ENCODE measurements at places on chromosomes 7 and 10.

DNA sequence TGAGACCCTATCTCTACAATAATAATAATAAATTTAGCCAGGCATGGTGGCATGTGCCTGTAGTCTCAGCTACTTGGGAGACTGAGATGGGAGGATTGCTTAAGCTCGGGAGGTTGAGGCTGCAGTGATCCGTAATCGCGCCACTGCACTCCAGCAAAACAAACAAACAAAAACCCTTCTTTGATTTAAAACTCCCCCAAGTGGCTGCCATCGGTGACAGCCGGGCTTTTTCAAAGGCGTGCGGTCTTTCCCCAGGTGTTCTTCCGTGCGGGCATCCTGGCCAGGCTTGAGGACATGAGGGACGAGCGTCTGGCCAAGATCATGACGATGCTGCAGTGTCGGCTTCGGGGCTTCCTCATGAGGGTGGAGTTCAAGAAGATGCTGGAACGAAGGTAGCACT is 1.9 kb upstream of the MYH16 start:
- DNase-seq: no peak

GRCh38 chr10:101567165-101568006 is 20.7 kb downstream of the POLL start:
- DNase-seq: no peak

DNA sequence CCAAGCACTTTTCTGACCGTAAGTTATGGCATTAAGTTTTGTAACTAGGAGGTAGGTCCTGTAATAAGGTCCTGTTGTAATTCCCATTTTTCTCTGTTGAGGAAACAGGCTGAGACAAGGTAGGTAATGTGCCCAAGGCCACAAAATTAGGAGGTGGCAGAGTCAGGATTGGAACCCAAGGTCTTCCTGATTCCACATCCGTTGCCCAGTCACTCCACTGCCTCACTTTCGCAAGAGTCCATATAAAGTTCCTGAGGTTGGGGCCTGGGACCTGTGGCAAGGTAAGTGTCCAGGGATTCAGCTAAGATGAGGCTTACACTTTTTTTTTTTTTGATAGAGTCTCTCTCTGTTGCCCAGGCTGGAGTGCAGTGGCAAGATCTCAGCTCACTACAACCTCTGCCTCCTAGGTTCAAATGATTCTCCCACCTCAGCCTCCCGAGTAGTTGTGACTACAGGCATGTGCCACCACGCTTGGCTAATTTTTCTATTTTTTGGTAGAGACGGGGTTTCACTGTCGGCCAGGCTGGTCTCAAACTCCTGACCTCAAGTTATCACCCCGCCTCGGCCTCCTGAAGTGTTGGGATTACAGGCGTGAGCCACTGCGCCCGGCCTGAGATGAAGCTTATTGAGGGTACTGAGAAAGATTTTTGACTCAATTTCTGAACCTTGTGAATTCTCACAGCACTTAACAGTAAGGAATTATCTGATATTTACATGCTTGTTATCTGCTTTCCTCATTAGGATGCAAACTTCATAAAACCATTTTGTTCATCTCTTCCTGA is 20.3 kb upstream of the GNA12 start:
- no peak for DNase-seq

DNA sequence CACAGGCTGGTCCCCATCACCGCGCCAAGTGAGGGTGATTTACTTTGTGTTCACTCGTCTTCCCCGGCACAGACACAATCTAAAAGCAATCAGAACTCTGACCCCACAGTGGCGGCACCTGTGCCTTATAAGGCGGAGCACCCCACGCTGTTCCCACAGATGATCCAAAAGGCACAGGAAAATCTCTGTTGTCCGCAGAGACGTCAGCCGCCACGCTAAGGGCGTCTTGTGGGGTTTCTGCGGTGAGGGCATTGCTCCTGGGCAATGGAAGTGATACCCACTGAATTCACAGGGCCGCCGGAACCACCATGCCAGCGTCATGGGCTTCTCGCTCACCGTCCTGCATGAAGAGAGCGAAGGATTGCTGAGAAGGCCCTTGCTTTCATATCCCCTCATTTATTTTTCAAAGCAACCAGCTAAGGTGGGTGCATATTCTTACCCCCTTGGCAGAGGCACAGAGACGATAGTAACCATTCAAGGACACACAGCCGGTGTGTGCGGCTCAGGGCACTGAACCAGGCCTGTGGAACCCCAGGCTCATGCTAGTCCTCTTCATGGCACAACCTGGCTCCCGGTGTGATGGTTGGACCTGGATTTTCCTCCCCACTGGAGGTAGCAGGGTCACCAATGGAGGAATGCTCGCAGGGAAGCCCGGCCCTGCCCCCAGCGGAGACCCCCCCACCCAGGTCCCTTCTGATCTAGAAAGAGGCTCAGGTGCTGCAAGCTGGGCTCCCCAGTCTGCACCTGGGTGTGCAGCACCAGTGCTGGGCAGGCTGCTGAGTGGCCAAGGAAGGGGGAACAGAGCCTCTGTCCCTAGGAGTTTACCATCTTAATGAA is 279.0 kb downstream of the TCERG1L start:
- no peak for DNase-seq

GRCh38 chr7:112225006-112225405 is 18.5 kb downstream of the ZNF277 start:
- DNase-seq: no peak

DNA sequence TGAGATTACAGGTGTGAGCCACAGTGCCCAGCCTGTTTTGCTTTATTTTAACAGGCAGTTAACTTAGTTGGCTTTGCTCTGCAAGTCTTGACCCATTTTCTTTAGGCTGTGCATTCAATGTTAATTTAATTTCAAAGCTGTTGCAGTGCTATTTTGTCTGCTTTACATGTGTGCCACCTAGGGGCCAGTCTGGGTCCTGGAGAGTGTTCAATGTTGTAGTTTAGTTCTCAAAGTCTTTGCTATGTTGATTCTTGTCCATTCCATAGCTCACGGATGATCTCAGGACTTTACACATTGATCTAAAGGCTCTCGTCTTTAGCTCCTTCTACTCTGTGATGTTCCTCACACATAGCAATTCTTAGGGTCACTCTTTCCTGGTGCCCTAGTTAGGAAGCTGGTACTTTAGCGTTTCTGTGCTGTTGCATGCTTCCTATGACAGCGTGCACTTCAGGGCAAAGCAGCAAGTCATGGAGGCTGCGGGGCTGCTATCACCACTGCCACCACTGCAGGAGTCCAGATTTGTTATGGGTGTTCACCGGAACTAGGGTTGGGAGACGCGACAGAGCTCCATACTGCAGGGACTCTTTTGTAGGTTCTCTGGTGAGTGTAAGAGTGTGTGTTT is 16.4 kb upstream of the ABCA13 start:
- DNase-seq: peak; percentile 63

GRCh38 chr10:130354976-130355795 is 219.0 kb downstream of the GLRX3 start:
- DNase-seq: no peak

DNA sequence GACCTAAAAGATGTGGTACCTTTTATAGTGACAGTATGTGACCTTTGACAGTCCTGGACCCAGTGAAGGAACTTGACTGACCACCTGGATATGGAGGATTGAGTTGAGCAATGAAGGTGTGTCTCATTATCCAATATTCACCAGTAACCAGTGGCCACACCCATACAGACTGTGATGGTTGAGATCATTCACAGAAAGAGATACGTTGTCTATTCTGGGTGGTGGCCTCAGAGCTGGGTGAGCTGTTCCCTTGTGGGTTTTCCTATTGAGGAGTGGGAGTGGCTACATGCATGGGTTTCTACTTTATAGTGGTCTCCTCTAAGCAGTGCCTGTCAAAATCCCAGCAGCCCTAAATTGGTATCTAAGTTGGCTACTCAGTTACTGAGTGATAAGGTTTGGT is 507.4 kb downstream of the SORCS3 start:
- no peak for DNase-seq

GRCh38 chr10:91598211-91598977 is 34.5 kb downstream of the PPP1R3C start:
- DNase-seq: no peak

GRCh38 chr10:71761105-71761511 is 12.2 kb downstream of the VSIR start:
- no peak for DNase-seq

GRCh38 chr7:2512713-2513112 is 6.9 kb upstream of the LFNG start:
- DNase-seq: no peak

- no peak for DNase-seq
Observed at GRCh38 chr7:22589641-22590201, 89.7 kb upstream of the STEAP1B start.

- no peak for DNase-seq
Observed at GRCh38 chr10:46236941-46237681, 49.7 kb upstream of the ANTXRL start.

GRCh38 chr10:110919971-110920881 is 822 bp downstream of the SHOC2 start:
- DNase-seq: peak; percentile 94

- no peak for DNase-seq
Observed at GRCh38 chr10:29811751-29812427, 177.1 kb upstream of the SVIL start.

DNA sequence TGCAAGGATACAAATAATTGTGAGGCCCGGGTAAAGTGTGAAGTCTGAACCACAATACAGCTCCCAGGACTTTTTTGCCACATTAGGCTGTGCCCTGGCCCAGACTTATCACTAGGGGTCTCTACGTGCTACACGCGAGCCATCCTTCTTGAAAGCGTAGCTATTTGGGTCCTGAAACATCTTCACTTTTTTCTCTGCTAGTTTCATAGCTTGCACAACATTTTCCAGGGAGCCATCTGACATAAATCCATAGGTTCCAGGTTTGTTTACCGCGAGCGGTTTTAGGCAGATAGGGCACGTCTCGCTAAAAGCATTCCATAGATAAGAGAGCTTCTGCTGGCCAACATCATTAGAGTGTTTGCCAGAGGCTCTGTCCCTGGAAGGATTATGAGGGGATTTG is 226.5 kb downstream of the RPS24 start:
- DNase-seq: no peak

DNA sequence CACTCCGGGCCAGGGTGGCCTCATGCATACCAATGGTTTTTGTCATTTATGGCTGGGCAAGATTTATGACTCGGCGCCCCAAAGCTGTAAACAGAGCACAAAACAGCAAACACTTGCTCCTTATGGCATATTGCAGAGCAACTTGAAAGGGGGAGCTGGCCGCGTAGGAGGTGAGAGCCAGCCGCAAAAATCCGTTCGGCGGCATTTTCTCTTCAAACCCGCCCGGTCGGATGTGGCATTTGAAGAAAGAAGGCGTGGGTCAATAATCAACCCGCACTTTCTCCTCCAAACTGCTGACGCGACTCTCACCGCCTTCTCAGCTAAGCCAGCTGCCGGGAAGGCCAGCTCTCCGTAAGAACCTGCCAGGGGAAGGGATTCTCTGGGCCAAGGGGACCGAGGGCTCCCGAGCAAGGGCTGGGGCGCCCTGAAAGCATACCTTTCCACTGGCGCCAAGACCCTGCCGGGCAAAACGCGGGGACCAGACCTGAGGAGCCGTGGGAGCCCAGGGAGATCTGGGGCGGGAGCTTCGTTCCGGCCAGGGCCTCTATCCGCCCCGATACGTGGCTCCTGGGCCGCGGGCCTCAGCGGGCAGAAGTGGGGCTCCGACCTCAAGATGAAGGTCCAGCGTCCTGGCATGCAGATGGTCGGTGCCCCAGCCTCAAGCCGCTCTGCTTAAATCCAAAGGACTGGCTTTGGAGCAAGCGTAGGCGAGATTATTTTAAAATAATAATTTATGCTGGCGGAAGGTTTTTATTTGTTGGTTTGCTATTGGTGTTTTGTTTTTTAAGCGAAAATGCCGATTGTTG is 12.9 kb upstream of the HOXA2 start:
- DNase-seq: no peak

GRCh38 chr7:55629051-55629677 is 56.9 kb upstream of the VOPP1 start:
- no peak for DNase-seq

GRCh38 chr10:30359373-30360206 is 10.5 kb upstream of the MTPAP start:
- peak; percentile 59 for DNase-seq

GRCh38 chr10:125462845-125463244 is 220.1 kb downstream of the TEX36 start:
- no peak for DNase-seq

GRCh38 chr7:2781636-2782035 is 62.5 kb downstream of the GNA12 start:
- DNase-seq: no peak

DNA sequence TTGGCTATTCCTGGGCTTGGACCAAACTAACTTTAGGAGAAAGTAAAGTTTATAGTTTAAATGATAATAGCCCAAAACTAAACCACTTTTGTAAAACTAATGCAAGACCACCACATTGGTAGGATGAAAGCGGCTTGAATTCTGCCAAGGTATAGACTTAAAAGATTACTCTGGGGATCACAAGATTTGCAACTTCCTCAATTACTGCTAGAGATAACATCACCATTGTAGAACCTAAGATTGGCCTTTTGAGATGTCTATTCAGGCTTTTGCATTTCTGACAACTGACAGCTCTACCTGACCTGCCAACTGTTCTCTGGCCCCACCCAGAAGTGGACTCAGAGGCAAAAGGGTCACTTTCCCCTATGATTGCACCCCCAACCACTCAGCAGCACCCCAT is 162.4 kb downstream of the TNS3 start:
- DNase-seq: peak; percentile 24

- peak; percentile 70 for DNase-seq
Observed at GRCh38 chr7:128322040-128322643, 21.6 kb downstream of the RBM28 start.

- DNase-seq: peak; percentile 73
Observed at GRCh38 chr10:100730725-100731406, 14.5 kb upstream of the PAX2 start.

DNA sequence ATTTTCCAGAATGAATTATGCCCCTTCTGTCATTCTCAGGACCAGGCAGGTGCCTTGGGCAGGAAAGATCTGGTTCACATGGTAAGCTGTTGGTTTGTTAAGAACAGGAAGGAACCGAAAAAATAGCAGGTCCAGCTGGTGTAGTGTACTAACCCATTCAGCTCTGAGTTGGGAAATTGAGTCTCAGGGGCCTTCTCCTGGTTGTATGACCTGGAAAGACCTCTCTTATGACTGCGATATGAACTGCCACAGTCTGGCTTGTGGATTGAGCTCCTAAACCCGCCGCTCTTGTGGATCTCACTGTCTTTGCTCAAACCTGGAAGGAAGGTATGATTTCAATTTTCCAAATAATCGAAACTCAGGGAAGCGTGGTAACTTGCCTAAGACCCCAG is 4.5 kb downstream of the LRIT1 start:
- DNase-seq: no peak

DNA sequence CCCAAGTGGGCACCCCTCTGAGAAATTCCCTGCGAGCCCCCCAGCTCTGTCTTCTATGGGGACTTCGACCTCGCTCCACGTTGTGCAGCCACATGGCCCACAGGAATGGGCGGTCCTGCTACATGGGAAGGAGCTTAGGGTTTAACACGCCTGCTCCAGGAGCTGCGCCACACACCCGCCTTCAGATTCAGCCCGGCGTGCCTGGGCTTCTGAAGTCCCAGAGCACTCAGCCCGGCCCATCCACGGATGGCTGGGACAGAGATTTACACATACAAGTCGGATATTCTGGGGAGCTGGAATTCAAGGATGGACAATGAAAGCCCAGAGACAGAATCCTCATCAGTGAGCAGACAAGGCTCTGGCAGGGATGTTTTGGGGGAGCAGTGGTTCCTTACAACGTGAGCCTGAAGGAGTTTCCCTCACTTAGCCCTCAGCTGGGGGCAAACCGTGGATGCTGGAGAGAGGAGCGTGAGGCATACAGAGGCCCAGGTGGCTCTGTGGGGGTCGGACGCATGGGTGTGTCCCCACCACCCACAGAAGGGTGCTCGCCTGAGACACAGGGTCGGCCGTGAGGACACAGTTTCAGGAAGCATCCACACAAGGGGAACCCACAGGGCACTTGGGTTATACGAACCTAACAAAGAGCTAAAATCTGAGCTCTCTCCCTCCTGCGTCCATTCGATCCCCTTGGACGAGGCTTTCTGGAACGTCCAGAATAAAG is 372.9 kb downstream of the DNAJB6 start:
- DNase-seq: no peak

All from NB4 (cell line).